Liver (tissue), 10 donors: ENCODE measurements at places on chromosomes 7 and 10. TPM values are rescaled to one million over a fixed set of nuclear protein-coding genes. Genes with fewer than 3 reads are reported as not detected.

GRCh38 chr10:5855979-5856700 lies 33.6 kb downstream of the ANKRD16 start:
- H3K27ac ChIP-seq: no peak overlapping the region
- H3K4me1 ChIP-seq: no peaks in the 10 kb centered on the region
- H3K4me3 ChIP-seq: no peak overlapping the region
- H3K27me3 ChIP-seq: no peaks in the 10 kb centered on the region

Gene CPN1
- 119 TPM for total RNA-seq

GRCh38 chr7:132654150-132654549 lies 77.9 kb upstream of the PLXNA4 start:
- no peaks in the 10 kb centered on the region for H3K27me3 ChIP-seq
- H3K4me3 ChIP-seq: no peak overlapping the region
- no peaks in the 10 kb centered on the region for H3K36me3 ChIP-seq
- no peaks in the 10 kb centered on the region for H3K4me1 ChIP-seq
- no peak for DNase-seq
- no peak overlapping the region for H3K27ac ChIP-seq

Gene HOGA1
- 21.8 TPM for total RNA-seq

- H3K4me1 ChIP-seq: no peaks in the 10 kb centered on the region
- DNase-seq: no peak
- H3K4me3 ChIP-seq: no peak overlapping the region
- no peaks in the 10 kb centered on the region for H3K36me3 ChIP-seq
- H3K27ac ChIP-seq: no peak overlapping the region
Measured at GRCh38 chr10:66483966-66484365, 441.9 kb upstream of the LRRTM3 start.

GRCh38 chr7:343227-343822 lies 53.4 kb downstream of the FOXL3 start:
- H3K4me3 ChIP-seq: no peak overlapping the region
- no peaks in the 10 kb centered on the region for H3K36me3 ChIP-seq
- H3K27me3 ChIP-seq: no peaks in the 10 kb centered on the region

Gene SFTPA1
- not detected for total RNA-seq

GRCh38 chr10:16814012-16814411 lies 3.2 kb downstream of the RSU1 start:
- H3K36me3 ChIP-seq: no peaks in the 10 kb centered on the region
- no peak for DNase-seq
- H3K27ac ChIP-seq: no peak overlapping the region
- H3K4me1 ChIP-seq: peaks cover 6% of the 10 kb centered on the region
- no peaks in the 10 kb centered on the region for H3K27me3 ChIP-seq

Gene CYP2E1
- total RNA-seq: 0.93 TPM

Gene SPDYE6
- total RNA-seq: not detected

DNA sequence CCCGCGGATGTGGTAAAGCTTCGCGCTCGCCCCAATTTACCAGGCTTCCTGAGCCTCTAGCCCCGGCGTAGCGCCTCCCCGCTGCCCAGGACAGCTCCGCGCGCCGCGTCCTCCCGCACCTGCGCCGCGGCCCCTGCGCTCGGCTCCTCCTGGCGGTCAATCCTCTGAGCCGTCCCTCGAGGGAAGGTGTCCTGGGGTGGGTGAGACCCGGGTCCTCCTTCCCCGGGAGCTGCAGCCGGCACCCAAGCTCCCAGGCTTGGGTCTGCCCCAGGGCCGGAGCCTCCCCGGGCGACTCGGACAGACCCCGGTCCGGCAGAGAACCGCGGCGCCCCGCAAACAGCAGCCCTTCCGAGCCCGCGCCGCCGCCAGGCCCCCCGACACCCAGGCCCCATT lies 512 bp downstream of the OSBPL3 start:
- peak overlapping the region; percentile 51 for H3K4me3 ChIP-seq
- no peaks in the 10 kb centered on the region for H3K36me3 ChIP-seq
- peaks cover 14% of the 10 kb centered on the region for H3K4me1 ChIP-seq
- H3K27ac ChIP-seq: peak overlapping the region; percentile 68

DNA sequence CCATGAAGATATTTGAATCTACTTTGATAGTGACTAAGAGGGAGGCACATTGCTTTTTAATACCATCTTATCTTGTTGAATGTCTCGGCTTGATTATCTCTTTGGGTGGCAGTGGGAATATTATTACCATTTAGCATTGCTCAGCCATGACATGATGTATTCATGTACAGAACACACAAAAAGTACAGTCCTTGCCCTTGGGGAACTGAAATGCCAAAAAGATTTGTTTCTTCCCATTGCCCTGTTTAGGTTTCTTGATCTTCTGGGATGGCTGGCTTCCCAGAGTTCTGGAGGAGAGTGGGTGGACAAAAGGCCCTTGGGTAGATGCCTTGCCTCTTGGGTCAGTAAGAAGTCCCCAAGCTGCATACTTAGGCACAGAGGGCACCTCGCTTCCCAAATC lies 23.8 kb downstream of the SUFU start:
- no peaks in the 10 kb centered on the region for H3K27me3 ChIP-seq
- H3K36me3 ChIP-seq: peaks cover 5% of the 10 kb centered on the region
- no peak for DNase-seq
- H3K27ac ChIP-seq: no peak overlapping the region
- H3K4me1 ChIP-seq: no peaks in the 10 kb centered on the region
